ENCODE measurements at places on chromosomes 13 and 19. TPM values are rescaled to one million over a fixed set of nuclear protein-coding genes. Genes with fewer than 3 reads are reported as not detected.

- peak; percentile 75 for DNase-seq
These were observed 367 bp downstream of the MFSD12 start for GRCh38 chr19:3556978-3557460.

DNA sequence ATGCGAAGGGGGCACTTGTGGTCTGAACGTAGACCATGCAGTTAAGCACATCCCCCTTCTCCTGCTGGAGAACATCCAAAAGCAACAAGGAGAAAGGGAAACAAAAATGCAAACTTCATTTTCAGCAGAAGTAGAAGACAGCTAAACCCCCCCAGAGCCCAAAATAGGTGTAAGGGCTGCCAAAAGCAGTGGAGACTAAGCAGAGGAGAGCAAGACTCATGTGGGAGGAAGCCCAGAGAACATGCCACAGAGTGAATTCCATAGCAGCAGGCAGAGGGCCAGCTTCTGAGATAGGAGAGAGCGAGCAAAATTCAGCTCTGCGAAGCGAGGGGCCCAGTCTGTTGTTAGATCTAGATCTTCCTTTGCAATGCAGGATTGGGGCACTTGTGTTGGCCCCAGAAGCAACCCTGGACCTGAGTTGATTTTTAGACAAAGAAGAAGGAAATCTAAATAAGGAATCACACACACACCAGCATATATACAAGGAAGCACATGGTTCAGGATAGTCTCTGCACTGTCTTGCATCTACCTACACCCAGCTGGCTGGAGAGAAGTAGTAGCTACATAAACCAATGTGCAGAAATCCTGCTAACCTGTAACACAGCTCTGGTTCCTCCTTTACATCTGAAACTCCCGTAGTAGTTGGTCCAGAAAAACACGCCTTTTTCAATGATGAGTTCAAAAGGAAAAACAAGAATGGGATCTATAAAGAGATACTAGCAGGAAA, 199.6 kb downstream of the SPRY2 start:
- no peak for DNase-seq

GRCh38 chr19:30446850-30447552, 74.8 kb downstream of the ZNF536 start:
- DNase-seq = no peak

DNA sequence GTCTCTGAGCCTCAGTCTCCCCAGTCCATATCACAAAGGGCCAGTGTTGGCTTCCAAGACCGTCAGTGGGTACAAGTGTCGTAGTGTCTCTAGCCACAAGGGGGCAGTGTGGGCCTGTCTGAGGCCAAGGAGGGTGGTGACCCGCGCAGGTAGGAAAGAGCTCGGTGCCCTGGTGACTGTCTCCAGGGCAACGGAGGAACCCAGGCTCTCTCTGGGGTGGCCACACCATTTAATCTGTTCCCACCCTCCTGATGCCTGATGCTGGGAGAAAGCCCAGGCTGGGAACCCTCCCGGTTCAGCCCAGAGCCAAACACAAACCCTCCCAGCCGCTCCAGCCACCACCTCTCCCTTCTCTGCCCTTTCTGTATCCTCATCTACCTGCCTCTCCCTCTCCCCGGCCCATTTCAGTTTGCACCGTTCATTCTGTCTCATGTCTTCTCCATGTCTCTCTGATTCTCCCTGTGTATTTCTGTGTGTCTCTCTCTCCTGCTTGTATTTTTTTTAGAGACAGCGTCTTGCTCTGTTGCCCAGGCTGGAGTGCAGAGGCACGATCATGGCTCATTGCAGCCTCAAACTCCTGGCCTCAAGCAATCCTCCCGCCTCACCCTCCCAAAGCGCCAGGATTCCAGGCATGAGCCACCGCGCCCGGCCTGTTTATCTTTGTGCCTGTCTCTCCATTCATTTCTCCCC, 17.5 kb upstream of the MEIS3 start:
- DNase-seq = peak; percentile 84

PLPPR3 gene
- not detected for total RNA-seq

All from activated naive CD8-positive, alpha-beta T cell treated with anti-CD3 and anti-CD28 coated beads, Interleukin-2, amount 10 ng/mL, durations not matched to agents 7 days and 5 days (primary cell).